EL (cell line): ENCODE measurements at places on chromosomes 11 and 22.

DNA sequence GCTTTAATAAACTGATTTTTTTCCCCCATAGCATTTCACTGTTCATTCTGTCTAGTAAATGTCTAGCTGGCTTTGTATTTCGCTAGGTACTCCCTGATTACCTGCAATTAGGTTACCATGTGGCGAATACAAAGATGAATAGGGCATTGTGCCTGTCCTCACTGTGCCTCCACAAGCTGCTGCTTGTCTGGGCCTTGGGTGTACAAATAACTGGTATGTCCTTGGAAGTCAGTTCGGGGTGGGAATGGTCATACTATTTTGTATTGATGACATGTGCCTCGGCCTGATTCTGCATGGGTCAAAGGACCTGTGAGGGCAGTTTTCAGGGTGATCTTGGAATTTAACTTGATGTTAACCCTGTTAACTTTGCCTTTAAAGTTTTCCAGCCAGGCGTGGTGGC is 11.4 kb downstream of the RBM4 start:
- no peak for DNase-seq

DNA sequence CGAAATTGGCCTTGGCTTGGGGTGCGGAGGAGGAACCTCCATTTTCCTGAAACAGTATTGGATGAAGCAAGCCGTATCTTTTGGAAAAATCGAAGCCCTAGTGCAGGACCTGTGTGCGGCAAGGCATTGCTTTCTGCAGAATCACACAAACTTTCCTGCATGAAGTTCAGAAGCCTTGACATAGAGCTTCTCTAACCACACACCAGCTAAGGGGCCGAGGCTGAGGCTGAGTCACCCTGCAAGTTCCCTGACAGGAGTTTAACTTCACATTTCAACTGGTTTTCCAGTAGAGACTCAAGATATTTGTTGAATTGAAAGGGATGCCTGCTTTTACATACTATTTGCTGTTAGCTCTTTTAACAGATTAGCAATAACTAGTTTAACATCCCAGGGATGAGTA is 67.8 kb downstream of the TCF20 start:
- peak; percentile 36 for DNase-seq

- DNase-seq, result no peak
These were observed 11.3 kb downstream of the MCAT start for GRCh38 chr22:43131773-43132501.

DNA sequence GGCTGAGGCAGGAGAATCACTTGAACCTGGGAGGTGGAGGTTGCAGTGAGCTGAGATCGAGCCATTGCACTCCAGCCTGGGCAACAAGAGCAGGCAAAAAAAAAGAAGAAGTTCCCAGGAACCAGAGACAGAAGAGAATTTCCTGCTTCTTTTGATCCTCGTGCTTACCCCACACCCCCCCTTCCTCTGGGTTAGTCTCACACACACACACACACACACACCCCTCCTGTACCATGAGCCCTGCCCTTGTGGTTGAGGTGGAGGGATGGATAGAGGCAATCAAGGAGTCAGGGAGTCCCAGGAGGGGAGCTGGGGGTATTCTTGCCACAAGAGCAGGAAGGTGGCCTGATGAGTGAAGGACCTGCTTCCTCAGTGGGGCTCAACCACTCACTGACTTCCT is 4.1 kb upstream of the UBE2L6 start:
- no peak for DNase-seq

- no peak for DNase-seq
These were observed 9.3 kb downstream of the TMEM86A start for GRCh38 chr11:18707811-18708340.

DNA sequence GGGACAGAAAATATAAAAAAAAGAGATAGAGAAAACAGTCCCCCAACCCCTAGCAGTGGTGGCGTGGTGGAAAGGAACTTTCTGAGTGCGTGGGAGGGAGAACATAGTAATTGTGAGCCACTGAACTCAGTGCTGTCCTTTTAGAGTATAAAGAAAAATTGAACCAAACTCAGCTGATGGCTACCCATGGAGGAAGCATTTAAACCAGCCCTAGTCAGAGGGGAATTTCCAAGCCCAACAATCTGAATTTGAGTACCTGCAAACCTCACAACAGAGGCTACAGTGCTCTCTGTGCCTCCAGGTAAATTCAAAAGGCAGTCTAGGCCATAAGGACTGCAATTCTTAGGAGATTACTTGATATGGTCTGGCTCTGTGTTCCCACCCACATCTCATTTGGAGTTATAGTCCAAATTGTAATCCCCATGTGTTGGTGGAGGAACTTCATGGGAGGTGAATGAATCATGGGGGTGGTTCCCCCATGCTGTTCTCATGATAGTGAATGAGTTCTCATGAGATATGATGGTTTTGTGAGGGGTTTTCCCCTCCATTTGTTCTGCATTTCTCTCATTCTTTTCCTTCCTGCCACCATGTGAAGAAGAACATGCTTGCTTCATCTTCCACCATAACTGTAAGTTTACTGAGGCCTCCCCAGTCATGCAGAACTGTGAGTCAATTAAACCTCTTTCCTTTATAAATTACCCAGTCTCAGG is 687.8 kb downstream of the FAM181B start:
- DNase-seq, result no peak

GRCh38 chr22:23826510-23827350 is 12.1 kb downstream of the DERL3 start:
- DNase-seq, result peak; percentile 25

DNA sequence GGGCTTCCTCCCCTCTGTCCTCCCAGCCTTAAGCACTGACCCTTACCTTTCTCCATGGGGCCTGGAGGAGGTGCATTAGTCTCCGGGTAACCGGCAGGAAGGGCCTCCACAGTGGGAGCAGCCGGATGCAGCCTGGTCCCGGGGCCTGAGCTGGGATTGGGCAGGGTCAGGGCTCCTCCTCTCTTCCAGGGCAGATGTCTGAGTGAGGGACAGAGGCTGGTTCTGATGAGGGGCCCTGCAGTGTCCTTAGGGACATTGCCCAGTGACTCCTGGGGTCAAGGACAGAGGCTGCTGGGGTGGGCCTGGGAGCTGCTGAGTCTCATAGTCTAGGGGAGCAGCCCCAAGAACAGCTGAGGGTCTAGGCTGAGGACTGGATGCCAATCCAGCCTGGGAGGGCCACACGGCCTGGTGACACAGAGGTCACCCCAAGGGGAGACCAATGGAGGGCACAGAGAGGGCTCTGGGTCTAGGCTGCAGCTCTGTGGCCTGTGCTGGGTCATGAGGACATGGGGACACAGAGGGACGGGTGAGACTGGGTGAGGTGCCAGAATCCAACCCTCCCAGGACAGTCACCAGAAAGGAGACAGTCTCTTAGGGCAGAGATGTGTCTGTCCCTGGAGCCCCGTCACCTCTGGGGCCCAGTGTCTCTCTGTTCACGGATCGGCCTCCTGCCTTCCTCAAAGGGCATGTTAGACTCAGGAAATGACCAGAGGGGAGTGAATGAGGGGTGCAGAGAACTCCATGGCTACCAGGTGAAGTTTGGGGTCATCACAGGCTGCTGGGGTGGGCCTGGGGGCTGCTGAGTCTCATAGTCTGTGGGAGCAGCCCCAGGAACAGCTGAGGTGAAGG is 6.5 kb downstream of the IGLL5 start:
- DNase-seq, result no peak

GRCh38 chr22:20550851-20551744 is 43.7 kb downstream of the MED15 start:
- DNase-seq, result peak; percentile 76

DNA sequence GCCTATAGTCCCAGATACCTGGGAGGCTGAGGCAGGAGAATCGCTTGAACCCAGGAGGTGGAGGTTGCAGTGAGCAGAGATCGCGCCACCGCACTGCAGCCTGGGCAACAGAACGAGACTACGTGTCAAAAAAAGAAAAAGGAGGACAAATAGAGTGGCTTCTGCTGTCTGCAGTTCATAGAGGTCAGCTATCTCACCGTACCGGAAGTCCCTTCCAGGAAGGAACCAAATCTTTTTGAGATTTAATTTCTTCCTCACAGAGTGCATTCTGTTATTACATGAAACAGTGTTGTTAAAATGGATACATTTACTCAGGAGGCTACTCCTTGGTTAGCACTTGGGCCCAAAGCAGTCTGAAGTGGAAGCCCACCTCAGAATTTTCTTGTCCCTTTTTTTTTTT is 33.4 kb downstream of the FAM118A start:
- DNase-seq, result no peak

GRCh38 chr11:73660497-73661034 is 14.2 kb downstream of the PLEKHB1 start:
- DNase-seq, result no peak

GRCh38 chr11:114348200-114349191 is 51.8 kb downstream of the C11orf71 start:
- DNase-seq, result peak; percentile 82

- no peak for DNase-seq
These were observed 627 bp downstream of the GTF2H1 start for GRCh38 chr11:18322818-18323570.

DNA sequence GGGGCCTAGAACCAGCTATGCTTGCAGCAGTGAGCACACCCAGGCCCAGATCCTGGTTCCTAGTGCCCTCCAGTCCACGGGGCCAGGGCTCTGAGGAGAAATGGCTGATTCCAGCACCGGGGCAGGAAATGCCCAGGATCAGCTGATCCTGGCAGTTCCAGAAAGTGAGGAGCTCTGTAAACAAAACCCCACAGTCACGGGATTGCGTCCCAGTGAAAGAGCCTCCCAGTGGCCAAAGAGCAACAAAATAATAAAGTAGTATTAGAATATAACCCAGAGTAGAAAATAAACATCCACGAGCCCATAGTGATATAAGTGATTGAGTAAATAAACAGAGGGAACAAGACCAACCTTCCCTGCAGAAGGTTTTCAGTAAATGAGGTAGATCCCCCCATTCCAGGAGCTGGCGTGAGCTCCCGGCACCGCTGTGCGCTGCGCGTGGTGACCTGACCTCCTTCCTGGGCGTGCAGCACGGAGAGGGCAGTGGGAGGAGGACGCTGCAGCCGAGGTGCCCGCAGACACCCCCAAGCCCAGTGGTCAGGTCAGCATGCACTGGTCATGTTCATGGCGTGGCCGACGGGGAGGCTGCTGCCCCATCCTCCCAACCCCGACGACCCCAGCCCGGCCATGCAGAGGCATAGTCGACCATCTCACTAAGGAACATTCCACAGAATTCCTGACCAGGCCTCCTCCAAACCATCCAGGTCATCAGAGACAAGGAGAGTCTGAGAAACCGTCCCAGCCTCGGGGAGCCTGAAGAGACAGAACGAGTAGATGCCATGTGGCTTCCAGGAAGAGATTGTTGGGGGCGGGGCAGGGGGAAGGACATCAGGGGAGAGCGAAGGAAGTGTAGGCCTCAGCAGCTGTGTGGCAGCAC is 19.8 kb downstream of the PTDSS2 start:
- peak; percentile 70 for DNase-seq

DNA sequence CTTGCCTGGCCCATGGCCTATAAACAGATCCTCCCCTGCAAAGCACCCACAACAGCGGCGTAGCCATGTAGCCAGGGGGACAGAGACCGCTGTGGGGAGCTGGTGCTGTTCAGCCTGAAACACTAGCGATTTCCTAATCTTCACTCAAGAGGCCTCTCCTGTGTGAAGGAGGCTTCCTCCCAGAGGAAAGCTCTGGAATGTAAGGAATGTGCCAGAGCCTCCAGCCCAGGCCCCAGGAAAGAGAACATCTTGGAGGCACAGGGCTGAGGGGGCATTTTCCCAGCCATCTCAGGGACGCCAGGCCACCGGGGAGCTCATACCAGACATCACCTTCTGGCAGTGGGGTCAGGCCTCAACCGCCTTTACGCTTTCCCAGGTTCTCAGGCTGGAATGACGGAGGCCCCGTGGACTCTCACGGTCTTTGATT is 24.0 kb downstream of the MIAT start:
- peak; percentile 91 for DNase-seq

- no peak for DNase-seq
These were observed 2050.6 kb upstream of the RAG2 start for GRCh38 chr11:38648604-38649003.

GRCh38 chr11:86579406-86579731 is 93.0 kb downstream of the ME3 start:
- DNase-seq, result no peak

GRCh38 chr22:43823353-43823908 is 11.3 kb upstream of the EFCAB6 start:
- no peak for DNase-seq

GRCh38 chr11:74195828-74196227 is 24.7 kb downstream of the PPME1 start:
- DNase-seq, result peak; percentile 9

DNA sequence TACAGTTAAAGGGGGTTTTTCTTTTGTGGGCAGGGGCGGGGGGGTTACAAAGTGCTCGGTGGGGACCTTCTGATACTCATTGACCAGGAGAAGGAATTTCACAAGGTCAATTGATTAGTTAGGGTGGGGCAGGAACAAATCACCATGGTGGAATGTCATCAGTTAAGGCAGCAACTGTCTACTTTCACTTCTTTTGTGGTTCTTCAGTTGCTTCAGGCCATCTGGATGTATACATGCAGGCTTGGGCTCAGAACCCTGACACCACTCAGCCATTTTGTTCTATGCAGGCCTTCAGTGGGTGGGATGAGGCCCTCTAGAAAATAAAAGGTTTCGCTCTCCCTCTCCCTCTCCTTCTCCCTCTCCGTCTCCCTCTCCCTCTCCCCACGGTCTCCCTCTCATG is 29.6 kb downstream of the TSPAN32 start:
- DNase-seq, result no peak

- DNase-seq, result peak; percentile 81
These were observed 24.1 kb upstream of the LRRC32 start for GRCh38 chr11:76694664-76695063.

GRCh38 chr11:15969281-15969680 is 387.1 kb downstream of the SOX6 start:
- DNase-seq, result peak; percentile 81

- no peak for DNase-seq
These were observed 743.5 kb downstream of the BRD1 start for GRCh38 chr22:49084206-49084605.

GRCh38 chr22:45889539-45890350 is 87.2 kb downstream of the WNT7B start:
- DNase-seq, result no peak

DNA sequence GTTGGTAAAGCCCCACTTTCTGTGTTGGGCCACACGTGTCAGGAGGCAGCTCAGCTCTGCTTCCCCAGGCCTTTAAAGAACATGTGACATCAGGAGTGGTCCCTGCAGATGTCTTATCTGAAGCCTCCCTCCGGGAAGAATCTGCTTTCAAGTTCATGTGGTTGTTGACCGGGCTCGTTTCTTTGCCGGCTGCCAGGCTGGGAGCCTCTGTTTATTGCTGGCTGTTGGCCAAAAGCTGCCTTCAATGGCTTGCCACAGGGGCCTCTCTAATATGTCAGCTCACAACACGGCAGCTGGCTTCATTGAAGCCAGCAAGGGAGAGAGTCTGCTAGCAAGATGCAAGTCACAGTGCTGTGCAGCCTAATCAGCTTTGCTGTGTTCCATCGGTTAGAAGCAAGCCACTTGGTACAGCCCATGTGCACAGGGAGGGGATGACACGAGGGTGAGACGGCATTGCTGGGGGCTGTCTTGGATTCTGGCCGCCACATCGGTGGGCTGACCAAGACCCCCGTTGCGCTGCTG is 14.6 kb downstream of the MRGPRF start:
- DNase-seq, result peak; percentile 11

GRCh38 chr11:43975629-43976028 is 33.2 kb downstream of the C11orf96 start:
- no peak for DNase-seq
